ENCODE measurements at places on chromosomes 4 and X.

DNA sequence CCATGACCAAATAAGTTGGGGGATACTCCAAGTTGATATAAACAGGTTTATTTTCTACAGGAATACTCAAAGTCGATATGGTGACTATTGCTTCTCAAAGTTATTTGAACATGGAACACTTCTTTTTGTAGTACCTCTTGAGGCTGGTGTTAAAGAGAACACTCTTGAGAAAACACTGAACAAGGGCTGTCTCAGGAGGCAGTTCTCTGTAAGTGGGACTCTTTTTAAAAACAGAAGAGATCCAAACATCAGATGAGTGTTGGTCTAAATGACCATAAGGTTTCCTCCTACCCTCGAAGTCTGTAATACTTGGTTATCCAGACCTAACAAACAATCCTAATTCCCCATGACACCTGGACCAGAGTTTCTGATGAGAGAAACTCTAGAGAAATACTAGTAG lies 223.2 kb upstream of the TEX13C start:
- DNase-seq: no peak

GRCh38 chrX:136794080-136794479 lies 13.3 kb upstream of the ARHGEF6 start:
- no peak for DNase-seq

GRCh38 chr4:147799986-147800555 lies 68.2 kb downstream of the ARHGAP10 start:
- DNase-seq: peak; percentile 60

DNA sequence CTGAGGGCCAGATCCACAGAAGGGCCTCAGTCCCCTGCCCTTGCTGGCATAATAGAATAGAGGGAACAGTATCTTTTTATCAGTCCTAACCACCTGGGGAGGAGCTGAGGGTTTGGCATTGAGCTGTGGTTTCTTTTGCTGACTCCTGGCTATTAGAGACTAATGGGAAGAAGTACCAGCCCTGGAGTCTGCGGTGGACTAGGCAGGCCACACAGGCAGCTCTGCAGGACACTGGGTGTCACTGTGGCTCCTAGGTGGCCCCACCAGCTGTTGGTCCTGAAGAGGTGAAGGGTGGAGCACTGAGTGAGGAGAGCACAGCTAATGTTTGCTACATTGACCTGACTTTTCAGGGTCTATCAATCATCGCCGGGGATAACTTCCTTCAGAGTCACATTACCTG lies 52.8 kb upstream of the GPC4 start:
- no peak for DNase-seq

DNA sequence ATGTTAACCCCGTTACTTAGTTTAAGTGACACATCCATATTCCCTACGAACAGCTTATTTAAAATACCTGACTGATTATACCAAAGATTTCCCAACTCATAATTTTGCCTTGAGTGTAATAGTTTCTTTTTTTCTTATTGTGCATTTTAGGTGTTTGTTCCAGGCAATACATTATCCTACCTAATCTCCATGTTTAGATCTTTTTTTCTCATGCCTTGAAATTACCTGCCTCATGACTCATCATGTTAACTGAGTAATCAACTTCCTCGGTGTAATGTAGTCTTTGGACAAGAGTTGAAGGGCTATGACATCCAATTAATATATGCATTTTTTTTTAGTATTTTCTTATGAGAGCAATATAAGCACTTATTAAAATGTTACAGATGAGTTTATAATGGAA lies 228.7 kb upstream of the ANKRD50 start:
- DNase-seq: no peak

DNA sequence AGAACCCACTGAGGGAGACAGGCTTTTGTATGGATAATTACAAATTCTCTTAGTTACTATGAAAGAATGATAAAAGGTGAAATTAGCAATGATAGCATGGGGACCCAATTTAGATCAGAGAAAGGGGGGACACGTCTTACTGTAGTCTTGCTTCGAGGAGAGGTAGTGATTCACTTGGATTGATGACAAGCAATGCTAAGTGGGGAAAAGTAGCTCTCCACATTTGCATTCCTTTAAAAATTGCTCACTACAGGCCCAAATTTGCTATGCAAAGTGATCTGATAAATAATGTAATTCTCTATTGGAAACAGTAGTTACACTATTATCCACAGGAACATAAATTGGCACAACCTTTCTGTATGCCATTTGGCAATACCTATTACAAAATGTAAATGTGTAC lies 42.5 kb upstream of the MAP3K15 start:
- no peak for DNase-seq

- no peak for DNase-seq
Measured at GRCh38 chr4:126364311-126364911, 1049.7 kb downstream of the FAT4 start.

- peak; percentile 38 for DNase-seq
Measured at GRCh38 chrX:103464072-103464773, 55.1 kb downstream of the RAB40A start.

GRCh38 chr4:133694416-133694815 lies 507.2 kb downstream of the PABPC4L start:
- DNase-seq: no peak

- DNase-seq: no peak
Measured at GRCh38 chr4:41414412-41414779, 123.6 kb upstream of the LIMCH1 start.

DNA sequence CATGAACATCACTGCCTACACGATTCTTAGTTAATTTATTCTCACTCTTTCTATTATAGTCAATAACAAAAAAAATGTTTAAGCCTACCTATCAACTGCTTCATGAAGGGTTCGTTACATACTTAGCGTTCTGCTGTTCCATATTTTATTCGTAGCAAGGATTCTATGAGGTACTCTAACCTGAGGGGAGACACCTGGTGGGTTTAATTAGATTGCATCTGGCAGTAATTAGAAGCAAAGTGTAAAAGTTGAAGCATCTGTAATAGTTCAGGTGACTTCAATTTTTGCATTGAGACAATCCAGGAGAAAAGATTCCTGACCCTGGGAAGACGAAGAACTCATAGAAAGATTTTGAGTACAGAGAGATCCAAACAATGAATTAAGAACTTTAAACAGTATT lies 1655.8 kb upstream of the TENM3 start:
- no peak for DNase-seq

DNA sequence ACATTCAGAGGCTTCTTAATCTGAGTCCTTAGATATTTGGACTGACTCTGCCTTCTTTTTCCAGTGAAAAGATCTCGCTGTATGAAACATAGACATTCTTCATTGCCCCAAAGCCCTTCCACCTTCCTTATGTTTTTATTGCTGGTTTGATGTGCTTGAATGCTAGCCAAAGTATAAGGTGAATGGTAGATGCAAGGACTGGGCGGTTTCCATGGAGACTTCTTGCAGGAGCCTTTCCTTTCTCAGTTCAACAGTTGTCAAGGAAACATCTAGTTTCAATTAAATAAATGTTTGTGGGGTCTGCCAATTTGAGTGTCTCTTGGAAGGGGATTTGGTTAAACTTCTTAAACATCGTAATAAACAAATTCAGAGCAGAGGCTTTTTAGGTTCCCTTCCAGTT lies 46.0 kb downstream of the REPS2 start:
- DNase-seq: no peak

GRCh38 chr4:89398644-89399043 lies 91.0 kb upstream of the GPRIN3 start:
- no peak for DNase-seq

GRCh38 chr4:76156635-76157034 lies 8.4 kb upstream of the NUP54 start:
- DNase-seq: no peak

- DNase-seq: no peak
Measured at GRCh38 chr4:11732155-11732554, 303.5 kb upstream of the HS3ST1 start.
